NCI-H2107 (cell line): ENCODE measurements at places on chromosomes 11 and 22.

DNA sequence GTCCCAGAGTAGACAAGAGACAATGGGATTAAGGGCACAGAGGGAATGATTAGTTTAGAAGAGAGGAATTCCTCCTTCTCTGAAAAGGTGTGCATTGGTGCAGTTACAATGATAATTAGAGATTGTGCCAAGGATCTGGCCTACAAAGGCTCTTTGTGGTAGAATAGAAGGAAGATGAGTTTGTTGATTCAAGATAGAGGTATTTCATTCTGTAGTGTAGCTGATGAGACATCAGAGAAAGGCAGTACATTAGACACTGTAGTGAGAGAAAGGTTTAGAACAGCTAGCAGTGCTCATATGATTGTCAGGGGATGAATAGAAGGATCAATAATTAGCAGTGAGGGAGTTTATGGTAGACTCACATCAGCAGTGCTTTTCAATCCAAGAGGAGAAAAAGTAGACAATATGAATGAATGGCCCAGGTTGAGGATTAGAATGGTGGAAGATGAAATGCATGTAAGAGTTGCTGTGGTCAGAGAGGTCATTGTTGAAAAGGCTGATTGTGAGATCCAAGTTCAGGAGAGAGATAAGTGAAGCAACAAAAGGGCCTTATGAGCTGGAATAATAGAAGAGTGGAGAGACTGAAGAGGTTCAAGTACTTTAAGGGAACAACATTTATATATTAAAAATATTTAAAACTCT, 28.9 kb downstream of the SIK2 start:
- no peak for DNase-seq

DNA sequence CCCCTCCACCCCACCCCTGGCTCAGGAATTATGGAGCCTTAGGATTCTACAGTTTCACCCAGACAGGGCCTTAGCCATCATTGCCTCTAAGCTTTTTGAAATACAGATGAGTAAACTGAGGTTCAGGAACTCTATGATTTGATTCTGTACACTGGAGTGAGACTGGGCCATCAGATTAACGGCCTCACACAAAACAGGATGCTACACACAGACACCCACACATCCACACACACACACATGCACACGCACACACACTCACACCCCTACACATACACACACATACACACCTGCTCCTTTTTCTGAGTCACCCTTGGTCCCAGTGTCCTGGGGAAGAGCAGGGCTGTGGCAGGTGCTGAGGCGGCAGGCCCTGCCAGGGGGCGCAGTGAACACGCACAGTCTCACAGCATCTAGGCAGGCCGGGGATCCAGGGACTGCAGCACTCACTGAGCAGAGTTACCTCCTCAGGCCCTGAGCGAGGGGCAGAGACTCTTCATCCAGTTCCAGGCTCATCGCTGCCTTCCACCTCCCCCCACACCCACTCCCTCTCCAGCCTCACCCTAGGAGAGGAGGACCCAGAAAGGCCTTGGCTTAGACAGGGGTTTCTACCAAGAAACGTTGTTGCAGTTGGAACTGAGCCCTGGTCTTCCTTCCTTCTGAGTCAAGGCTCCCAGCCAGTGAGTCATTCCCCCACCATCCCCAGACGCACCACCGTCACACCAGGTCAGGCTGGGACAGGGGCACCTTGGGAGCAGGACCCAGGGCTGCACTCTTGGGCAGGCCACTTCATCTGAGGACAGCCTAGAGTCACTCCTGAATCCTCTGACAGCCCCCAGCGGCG, 89.8 kb upstream of the PARVA start:
- DNase-seq = no peak

DNA sequence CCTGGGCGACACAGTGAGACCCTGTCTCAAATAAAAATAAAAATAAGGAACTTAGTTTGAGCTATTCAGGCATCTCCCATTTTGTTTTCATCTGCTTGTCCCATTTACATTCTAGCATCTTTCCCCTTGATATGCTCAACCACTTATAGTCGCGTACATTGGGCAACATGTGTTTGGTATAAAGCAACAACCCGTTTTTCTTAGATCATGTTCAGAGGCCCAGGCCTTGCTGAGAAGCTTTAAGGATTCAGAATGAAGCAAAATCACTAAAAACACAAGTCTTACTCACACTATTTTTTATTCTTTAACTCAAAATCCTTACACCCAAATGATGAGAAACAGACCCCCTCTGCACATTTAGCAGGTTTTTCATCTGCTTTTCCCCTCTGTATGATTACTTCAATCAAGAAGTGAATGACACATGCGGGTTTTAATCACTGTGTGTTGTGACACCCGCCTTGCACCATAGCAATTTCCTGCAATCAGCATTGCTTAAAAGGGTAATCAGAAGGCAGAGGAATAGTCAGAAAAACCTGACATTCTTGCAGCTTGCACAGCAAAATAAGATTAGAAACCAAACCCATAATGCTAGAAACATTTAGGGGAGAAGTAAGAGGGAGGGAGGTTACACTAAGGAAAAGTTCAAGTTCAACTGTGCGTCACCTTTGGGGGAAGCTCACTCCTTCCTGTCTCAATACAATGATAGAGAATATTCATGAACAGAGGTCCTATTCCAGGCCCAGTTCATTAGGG, 25.9 kb downstream of the ALG9 start:
- no peak for DNase-seq

DNA sequence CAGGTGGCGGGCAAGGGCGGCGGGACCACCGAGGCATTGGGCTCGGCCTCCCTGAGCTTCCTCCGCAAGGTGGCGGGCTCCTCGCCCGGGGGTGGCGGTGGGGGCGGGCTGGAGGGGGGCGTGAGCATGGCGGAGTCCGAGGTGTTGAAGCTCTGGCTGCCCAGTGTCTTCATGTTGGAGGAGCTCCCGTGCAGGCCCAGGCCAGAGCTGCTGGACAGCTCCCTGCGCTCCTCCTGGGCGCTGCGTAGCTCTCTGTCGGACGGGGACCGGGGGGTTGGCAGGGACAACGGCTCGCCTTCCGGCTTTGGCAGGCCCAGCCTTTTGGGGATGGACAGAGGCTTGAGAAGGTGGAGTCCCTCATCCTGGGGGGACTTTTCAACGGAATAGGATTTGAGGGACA, 43.9 kb upstream of the BID start:
- DNase-seq = no peak

DNA sequence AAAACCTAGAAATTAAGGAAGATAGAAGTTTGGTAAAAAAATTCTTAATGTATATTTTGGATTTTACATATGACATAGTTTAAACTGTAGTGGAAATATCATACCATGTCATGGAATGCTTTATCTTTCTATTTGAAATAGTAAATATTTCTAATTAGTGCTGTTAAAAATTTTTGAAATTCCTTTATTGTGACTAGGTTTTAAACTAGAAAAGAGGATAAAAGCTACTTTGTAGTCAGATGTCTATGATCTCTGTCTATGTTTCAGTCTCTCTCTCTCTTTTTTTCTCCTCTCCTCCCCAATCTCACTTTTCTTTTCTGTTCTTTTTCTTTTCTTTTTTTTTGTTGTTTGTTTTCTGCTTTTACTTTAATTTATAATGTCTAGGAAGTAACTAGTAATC, 226.2 kb downstream of the TMEM135 start:
- no peak for DNase-seq

GRCh38 chr22:33023153-33023827, 34.9 kb downstream of the SYN3 start:
- DNase-seq = no peak

- no peak for DNase-seq
These were observed 101.4 kb downstream of the SYT9 start for GRCh38 chr11:7353100-7353499.

DNA sequence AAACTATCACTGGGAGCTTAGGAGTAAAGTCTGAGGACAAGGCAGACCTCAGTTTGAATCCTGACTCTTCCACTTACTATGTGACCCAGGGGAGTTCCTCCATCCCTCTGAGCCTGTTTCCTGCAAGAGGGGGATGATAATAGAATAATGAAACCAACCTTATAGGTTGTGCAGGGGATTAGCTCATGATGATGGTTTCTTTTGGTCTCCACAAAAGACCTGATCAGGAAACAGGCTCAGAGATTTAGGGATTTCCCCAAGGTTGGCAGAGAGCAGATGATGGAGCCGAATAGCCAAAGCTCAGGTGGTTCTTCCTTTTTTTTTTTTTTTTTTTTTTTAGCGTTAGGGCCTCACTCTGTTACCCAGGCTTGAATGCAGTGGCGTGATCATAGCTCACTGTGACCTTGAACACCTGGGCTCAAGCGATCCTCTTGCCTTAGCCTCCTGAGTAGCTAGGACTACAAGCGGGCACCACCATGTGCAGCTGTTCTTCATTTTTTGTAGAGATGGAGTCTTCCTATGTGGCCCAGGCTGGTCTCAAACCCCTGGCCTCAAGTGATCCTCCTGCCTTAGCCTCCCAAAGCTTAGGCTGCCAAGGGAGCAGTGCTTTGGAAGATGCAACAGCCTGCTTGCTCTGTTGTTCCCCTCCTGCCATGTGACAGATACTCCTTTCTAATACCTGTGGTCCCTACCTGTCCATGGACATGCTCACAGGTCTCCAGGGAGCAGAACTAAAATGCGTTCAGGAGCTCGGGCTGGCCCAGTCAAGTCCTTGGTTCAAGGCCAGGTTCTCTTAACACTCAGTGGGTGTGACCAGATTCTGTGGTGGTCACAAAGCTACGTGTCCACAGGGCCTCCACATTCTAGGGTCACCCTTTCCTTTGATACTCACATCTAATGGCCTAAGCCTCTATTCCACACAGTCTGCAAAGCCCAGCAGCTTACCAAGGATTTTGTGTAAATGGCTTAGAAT, 22.3 kb downstream of the PATZ1 start:
- no peak for DNase-seq
